ENCODE measurements at places on chromosomes 4 and X.

- no peak for DNase-seq
These were observed 1.1 kb upstream of the HDAC6 start for GRCh38 chrX:48800574-48801279.

- peak; percentile 2 for DNase-seq
These were observed 52.8 kb upstream of the ANKRD17 start for GRCh38 chr4:73311428-73311827.

DNA sequence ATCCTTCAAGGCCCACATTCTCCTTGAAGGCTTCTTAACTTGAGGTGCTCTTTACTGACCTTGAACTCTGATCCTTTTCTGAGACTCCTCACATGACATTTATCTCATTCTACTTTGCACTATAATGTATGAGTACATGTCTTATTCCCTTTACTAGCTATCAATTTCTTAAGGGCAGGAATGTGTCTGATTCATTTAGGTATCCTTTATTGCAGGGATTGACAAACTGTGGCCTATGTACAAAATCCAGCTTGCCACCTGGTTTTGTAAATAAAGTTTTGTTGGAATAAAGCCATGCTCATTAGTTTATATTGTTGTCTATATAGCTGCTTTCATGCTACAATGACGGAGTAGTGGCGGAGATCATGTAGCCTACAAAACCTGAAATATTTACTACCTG is 36.7 kb downstream of the SLC4A4 start:
- DNase-seq: no peak

- DNase-seq: no peak
These were observed 22.8 kb downstream of the CFAP99 start for GRCh38 chr4:2441393-2442174.

GRCh38 chr4:189504220-189504619 is 436.5 kb upstream of the FRG1 start:
- no peak for DNase-seq
